ENCODE measurements at places on chromosomes 5 and 9.

DNA sequence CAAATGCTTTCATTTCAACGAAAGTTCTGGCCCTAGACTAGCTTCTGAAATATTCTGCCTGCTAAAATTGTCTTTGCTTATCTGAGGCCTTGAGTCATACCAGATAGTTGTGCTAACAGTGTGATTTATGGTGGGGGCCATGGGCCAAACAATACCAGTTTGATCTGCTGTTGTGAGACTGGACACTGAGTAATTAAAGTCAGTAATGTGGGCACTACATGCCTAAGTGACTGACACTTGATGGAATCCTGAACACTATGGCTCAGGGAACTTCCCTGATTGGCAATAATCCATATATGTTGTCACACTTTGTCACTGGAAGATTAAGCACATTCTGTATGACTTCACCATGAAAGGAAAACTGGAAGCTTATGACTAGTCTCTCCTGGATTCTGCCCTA, 127.6 kb upstream of the CYLC2 start:
- peak; percentile 13 for DNase-seq

DNA sequence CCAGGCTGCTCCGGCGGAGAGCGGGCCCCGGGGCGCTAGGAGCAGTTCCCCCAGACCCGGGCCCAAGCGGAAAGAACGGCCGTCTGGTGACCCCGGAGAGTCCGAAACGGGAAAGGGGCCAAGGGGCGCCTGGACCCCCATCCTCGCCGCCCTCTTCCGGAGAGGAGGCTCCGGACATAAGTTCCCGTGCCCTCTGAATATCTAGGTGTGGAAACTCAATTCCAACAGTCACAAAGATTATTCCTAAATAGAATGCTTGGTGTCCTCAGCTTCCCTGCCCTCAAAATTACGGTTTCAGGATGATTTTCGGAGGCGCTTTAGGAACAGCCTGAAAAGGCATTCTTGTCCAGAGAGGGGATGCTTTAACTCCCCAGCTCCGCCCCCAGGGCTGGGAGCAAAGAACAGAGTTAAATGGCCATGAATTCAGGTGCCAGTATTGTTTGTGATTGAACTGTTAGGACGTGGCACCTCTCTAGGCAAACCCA, 681 bp upstream of the LHFPL2 start:
- peak; percentile 26 for DNase-seq

- DNase-seq: no peak
Observed at GRCh38 chr9:79630521-79631403, 59.0 kb downstream of the TLE4 start.

- no peak for DNase-seq
Observed at GRCh38 chr5:31598640-31599611, 40.0 kb upstream of the PDZD2 start.

- DNase-seq: no peak
Observed at GRCh38 chr9:136645903-136646754, 16.6 kb upstream of the EGFL7 start.

DNA sequence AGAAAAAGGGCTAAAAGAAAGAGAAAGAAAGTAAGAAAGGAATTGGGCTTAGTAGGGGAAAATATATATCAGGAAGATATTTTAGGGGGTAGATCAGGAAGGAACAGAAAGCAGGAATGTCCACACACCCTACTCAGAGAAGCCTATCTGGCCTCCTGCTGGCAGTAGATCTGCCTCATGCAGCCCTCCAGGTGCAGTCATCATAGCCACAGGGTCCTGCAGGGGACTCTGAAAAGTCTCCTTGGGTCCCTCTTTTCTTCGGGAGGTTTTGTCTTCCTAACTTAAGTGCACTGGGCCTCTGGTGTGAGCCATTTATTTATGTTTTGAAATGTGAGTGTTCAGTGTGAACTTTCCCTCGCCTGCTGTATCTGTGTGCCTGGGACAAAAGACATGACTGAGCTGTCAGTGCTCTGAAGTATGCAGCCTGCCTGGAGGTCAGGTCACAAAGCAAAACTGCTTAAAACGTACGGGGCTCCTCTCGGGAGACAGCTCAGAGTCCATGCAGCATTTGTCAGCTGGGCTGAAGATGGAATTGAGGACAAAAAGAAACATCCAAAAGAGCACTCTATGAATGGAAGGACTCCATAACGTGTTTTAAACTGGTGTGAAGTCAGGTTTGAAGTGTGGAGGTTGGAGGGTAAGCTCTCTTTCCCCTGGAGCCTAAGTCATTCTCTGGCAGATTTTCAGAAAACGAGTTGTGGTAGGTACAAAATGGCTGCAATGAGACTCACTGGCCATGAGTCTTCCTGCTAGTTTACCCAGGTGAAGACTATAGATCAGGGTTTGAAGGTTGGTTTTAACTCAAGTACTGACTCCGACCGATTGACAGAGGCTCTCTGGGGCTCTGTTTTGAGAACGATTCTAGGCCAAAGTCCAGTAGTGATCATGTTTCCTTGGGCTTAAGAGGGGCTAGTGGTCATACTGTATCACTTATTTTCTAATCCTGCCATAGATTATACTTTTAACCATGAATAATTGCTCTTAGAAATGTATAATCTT, 151.8 kb upstream of the GDNF start:
- no peak for DNase-seq

DNA sequence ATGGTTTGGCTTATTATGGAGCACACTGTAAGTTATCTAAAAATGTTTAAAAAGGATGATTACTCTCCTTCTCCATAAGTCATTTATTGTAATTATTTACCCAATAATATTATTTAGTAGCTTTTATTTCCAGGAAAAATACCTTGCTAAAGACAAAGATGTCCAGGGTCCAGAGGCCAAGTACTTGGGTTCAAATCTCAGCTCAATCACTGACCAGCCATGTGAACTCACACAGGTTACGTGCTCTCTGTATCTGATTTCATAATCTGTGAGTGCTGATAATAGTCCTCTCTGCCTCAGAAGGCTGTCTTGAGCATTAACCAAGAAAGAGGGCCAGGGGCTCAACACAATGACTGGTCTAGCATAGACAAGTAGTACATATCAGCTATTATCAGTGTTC, 27.0 kb downstream of the ALDH1A1 start:
- DNase-seq: no peak
